ENCODE measurements at places on chromosomes 2 and 18.

- DNase-seq, result peak; percentile 83
Observed at GRCh38 chr18:32308493-32309120, 118.8 kb downstream of the MEP1B start.

- no peak for DNase-seq
Observed at GRCh38 chr2:44663471-44664073, 277.9 kb upstream of the SIX3 start.

DNA sequence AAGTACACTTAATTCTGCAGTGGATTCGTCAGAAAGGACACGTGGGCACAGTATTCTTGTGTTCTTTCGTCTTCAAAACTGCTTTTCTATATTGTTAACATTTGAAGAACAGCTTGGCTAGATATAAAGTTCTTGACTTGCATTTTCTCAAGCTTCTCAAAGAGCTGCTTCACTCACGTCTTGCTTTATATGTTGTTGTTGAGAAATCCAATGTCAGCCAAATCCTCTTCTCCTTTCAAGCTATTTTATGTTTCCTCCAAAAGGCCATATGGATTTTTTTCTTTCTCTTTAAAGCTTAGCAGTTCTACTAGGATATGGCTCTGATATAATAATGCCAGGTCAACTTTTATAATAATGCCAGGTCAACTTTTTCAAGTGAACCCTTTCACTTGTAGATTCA lies 65.5 kb upstream of the CYP1B1 start:
- DNase-seq, result no peak

GRCh38 chr2:29084554-29084953 lies 10.2 kb upstream of the PCARE start:
- no peak for DNase-seq

DNA sequence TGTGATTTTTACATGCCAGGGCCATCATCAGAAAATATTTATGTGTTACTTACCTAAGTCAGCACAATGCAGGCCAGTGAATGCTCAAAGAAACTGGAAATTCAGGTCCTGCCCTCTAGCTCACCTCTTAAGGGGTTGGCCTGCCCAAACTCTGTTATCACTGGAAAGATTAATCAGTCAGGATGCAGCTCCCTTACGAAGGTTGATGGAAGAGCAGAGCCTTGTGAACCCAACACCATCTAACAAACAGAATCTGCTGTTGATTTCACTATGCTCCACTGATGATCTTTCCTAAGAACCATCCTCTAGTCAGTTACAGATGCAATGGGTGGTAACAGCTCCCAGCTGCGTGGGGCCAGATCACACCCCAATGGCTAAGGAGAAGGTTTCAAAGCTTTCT lies 38.2 kb downstream of the SOX11 start:
- no peak for DNase-seq

DNA sequence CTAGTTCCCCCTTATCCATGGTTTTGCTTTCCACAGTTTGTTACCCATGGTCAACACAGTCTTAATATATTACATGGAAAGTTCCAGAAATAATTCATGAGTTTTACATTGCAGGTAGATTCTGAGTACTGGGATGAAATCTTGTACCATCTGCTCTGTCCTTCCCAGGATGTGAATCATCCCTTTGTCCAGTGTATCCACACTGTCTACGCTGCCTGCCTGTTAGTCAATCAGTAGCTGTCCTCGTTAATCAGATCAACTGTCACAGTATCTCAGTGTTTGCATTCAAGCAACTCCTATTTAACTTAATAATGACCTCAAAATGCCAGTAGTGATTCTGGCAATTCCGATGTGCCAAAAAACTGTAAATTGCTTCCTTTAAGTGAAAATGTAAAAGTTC lies 76.3 kb downstream of the DYNC1I2 start:
- DNase-seq, result no peak

- no peak for DNase-seq
Observed at GRCh38 chr2:190879474-190880377, 895 bp upstream of the GLS start.

GRCh38 chr2:54212456-54212855 lies 43.6 kb downstream of the TSPYL6 start:
- DNase-seq, result peak; percentile 87

- no peak for DNase-seq
Observed at GRCh38 chr2:3522961-3523421, 3.7 kb upstream of the ADI1 start.
